AML-193 (cell line): ENCODE measurements at places on chromosomes 12 and 14.

DNA sequence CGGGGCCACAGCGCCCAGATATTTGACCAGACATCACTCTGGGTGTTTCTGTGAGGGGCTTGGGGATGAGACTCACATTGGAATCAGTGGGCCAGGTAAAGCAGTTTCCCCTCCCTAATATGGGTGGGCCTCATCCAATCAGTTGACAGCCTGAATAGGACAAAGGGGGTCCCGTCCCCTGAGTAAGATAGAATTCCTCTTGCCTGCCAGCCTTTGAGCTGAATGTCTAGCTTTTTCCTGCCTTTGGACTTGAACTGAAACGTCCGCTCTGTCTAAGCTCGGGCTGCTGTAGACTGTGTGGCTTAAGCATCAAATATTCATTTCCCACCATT, 88.8 kb upstream of the DIO3 start:
- no peak for DNase-seq

DNA sequence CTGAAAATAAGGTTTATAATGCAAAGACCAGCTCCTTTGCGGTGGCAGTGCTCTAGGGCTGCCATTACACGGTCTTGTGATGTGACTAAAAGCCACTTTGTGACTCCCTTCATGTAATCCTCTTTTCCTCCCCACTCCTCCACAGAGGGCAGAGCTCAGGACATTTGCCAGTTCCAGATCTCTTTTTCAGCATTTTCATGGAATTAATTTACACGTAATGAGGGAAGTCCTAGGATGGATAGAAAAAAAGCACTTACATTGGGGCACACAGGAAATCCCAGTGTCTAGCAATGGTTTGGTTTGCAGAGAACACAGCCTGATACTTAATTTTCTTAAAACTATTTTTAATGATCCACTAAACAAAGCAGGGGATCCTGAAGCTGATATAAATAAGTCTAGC, 17.5 kb upstream of the ATF1 start:
- DNase-seq = no peak

DNA sequence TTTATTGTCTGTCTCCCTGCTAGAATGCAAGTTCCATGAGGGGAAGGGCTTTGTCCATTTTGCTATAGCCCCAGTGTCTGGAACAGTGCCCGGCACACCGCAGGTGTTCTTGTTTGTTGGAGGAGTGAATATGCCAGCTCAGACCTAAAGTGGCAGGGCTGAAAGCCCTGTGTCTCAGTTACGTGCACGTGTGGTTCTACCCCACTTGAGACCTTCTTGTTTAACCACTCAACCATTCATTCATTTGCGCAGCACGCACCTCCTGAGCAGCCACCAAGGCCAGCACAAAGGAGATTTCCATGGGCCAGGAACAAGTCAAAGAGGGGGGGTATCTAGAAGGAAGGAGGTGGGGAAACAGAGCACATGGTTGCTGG, 338.0 kb upstream of the FKBP4 start:
- DNase-seq = no peak

DNA sequence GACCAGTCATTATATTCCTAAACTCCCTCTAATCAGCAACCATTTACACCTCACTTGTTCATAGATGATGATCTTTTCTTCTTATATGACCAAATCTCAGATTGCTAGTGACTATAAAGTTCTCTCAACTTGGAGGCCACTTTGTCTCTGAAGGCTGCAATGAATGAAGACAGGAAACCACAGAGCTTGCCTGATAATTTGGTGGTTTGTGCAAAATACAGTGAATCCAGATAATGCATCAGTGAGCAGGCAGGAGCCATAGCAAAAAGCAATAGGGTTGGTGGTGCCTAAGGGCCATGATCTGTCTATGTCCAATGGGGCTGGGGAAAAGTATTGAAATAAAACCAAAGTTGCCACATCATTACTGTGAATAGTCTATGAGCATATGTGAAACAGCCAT, 123.8 kb upstream of the LRFN5 start:
- no peak for DNase-seq

DNA sequence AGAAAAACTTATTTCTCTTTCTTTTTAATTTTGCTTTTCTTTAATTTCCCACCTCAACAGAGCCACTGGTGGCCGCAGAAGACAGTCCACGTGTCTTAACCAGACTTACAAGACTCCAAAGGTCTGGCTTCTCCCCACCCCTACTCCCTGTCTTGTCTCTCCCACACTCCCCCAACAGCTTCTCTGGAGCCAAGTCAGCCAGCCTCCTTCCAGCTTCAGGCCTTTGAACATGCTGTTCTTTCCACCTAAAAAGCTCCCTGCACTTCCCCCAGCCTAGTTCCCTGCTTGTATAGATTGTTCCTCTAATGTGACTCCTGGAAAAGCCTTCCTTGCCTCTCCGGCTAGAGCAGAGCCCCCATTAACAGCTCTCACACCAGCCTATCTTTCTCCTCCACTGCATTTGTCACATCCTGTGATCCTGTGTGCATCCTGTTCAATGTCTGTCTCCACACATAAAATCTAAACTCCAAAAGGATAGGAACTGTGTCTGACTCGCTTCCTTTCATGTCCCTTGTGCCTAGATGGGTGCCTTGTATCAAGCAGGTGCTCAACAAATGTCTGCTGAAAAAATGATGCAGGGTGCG, 7.8 kb upstream of the DYNLL1 start:
- no peak for DNase-seq
